Mesenchymal stem cell (in vitro differentiated cells and primary cell): ENCODE measurements at places on chromosomes 16 and 17.

DNA sequence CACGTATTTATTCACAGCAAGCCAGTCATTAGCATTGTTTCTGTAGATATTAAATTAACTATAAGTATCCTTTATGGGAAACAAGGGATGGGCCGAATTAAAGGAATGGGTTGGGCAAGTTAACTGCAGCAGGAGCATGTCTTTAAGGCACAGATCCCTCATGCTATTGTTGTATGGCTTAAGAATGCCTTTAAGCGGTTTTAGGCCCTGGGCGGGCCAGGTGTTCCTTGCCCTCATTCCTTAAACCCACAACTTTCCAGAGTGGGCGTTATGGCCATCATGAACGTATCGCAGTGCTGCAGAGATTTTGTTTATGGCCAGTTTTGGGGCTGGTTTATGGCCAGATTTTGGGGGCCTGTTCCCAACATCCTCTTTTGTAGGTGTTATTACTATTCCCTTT, 9.1 kb downstream of the PHKB start:
- no peaks in the 10 kb centered on the region for H3K36me3 ChIP-seq
- no peak overlapping the region for H3K4me3 ChIP-seq
- no peak for DNase-seq

GRCh38 chr17:6811510-6811909, 20.0 kb downstream of the TEKT1 start:
- no peaks in the 10 kb centered on the region for H3K4me1 ChIP-seq
- H3K27me3 ChIP-seq: no peaks in the 10 kb centered on the region
- H3K27ac ChIP-seq: no peak overlapping the region
- no peaks in the 10 kb centered on the region for H3K36me3 ChIP-seq
- H3K4me3 ChIP-seq: no peak overlapping the region

DNA sequence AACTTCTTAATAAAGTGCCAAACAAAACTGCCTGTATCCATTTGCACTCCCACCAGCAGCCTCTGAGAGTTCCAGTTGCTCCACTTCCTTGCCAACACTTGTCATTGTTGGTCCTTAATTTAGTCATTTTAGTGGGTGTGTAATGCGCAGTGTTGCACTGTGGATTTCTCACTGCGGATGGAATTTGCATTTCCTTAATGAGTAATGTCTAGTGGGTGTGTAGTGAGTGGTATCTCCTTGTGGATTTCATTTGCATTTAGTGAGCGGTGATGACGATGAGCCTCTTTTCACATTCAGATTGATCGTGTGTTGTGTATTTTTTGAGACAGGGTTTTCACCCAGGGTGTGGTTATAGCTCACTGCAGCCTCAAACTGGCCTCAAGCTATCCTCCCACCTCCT, 4.1 kb upstream of the MSLN start:
- H3K4me3 ChIP-seq: no peak overlapping the region
- H3K36me3 ChIP-seq: no peaks in the 10 kb centered on the region

GRCh38 chr16:51343411-51343810, 192.3 kb upstream of the SALL1 start:
- no peak overlapping the region for H3K27ac ChIP-seq
- H3K27me3 ChIP-seq: no peaks in the 10 kb centered on the region
- no peak overlapping the region for H3K4me3 ChIP-seq
- no peaks in the 10 kb centered on the region for H3K36me3 ChIP-seq
- no peaks in the 10 kb centered on the region for H3K4me1 ChIP-seq

GRCh38 chr17:61253362-61253761, 146.3 kb upstream of the TBX2 start:
- H3K4me1 ChIP-seq: peaks cover 3% of the 10 kb centered on the region
- H3K4me3 ChIP-seq: no peak overlapping the region
- H3K27me3 ChIP-seq: no peaks in the 10 kb centered on the region
- no peak for DNase-seq

GRCh38 chr16:90002759-90003158, 16.5 kb downstream of the DBNDD1 start:
- H3K36me3 ChIP-seq: peaks cover 27% of the 10 kb centered on the region
- H3K27ac ChIP-seq: no peak overlapping the region
- peaks cover 3% of the 10 kb centered on the region for H3K4me1 ChIP-seq
- DNase-seq: no peak
- no peaks in the 10 kb centered on the region for H3K27me3 ChIP-seq
- H3K4me3 ChIP-seq: no peak overlapping the region

GRCh38 chr17:40301315-40301714, 7.7 kb upstream of the RARA start:
- H3K36me3 ChIP-seq: peaks cover 17% of the 10 kb centered on the region
- H3K4me3 ChIP-seq: no peak overlapping the region
- DNase-seq: no peak
- H3K27me3 ChIP-seq: no peaks in the 10 kb centered on the region
- no peak overlapping the region for H3K27ac ChIP-seq
- peaks cover 10% of the 10 kb centered on the region for H3K4me1 ChIP-seq

DNA sequence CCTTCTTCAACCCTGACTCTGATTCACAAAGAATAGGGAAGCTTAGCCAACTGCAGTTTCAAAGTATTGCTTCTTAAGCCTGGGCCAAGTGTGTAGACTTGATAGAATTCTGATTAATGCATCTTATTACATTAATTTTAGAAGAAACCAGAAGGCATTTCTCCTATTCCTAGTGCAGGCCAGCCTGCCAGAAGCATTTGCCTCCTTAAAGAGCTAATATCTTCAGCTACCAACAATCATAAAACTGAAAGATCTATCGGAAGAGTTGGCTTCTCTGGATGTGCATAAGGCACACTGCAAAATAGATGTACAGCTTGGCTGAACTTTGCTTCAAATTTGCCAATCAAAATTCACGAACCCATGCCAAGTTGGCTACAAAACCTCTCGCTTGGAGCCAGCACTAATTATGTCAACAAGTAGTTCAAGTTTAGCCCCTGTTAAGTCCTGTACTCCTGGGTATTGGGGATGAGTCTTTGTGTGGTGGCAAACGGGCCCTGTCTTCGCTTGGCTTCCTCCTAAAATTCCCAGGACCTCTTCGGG, 717.8 kb downstream of the WWOX start:
- H3K4me3 ChIP-seq: no peak overlapping the region
- DNase-seq: no peak
- H3K4me1 ChIP-seq: no peaks in the 10 kb centered on the region
- no peaks in the 10 kb centered on the region for H3K27me3 ChIP-seq
- no peak overlapping the region for H3K27ac ChIP-seq
- H3K36me3 ChIP-seq: no peaks in the 10 kb centered on the region

- no peak overlapping the region for H3K4me3 ChIP-seq
- DNase-seq: no peak
- H3K4me1 ChIP-seq: peaks cover 14% of the 10 kb centered on the region
- no peak overlapping the region for H3K27ac ChIP-seq
- no peaks in the 10 kb centered on the region for H3K27me3 ChIP-seq
Observed at GRCh38 chr17:68182011-68182306, 65.9 kb upstream of the AMZ2 start.

- no peak overlapping the region for H3K27ac ChIP-seq
- H3K4me1 ChIP-seq: peaks cover 38% of the 10 kb centered on the region
- DNase-seq: peak; percentile 36
- H3K27me3 ChIP-seq: no peaks in the 10 kb centered on the region
Observed at GRCh38 chr16:89696670-89697128, 4.8 kb downstream of the SPATA2L start.

- no peaks in the 10 kb centered on the region for H3K27me3 ChIP-seq
- DNase-seq: peak; percentile 73
- peak overlapping the region; percentile 30 for H3K27ac ChIP-seq
- H3K36me3 ChIP-seq: peaks cover 19% of the 10 kb centered on the region
- H3K4me1 ChIP-seq: peaks cover 28% of the 10 kb centered on the region
- H3K4me3 ChIP-seq: peak overlapping the region; percentile 84
Observed at GRCh38 chr16:88812513-88813268, 963 bp upstream of the APRT start.

- H3K27me3 ChIP-seq: no peaks in the 10 kb centered on the region
- no peak for DNase-seq
- peaks cover 14% of the 10 kb centered on the region for H3K4me1 ChIP-seq
- H3K36me3 ChIP-seq: peaks cover 41% of the 10 kb centered on the region
- H3K4me3 ChIP-seq: no peak overlapping the region
Observed at GRCh38 chr17:601926-602303, 112.7 kb downstream of the VPS53 start.

- peaks cover 65% of the 10 kb centered on the region for H3K4me1 ChIP-seq
- H3K36me3 ChIP-seq: peaks cover 43% of the 10 kb centered on the region
- peak overlapping the region; percentile 97 for H3K4me3 ChIP-seq
- no peaks in the 10 kb centered on the region for H3K27me3 ChIP-seq
- H3K27ac ChIP-seq: peak overlapping the region; percentile 56
Observed at GRCh38 chr16:2152695-2153506, 2.7 kb upstream of the TRAF7 start.

DNA sequence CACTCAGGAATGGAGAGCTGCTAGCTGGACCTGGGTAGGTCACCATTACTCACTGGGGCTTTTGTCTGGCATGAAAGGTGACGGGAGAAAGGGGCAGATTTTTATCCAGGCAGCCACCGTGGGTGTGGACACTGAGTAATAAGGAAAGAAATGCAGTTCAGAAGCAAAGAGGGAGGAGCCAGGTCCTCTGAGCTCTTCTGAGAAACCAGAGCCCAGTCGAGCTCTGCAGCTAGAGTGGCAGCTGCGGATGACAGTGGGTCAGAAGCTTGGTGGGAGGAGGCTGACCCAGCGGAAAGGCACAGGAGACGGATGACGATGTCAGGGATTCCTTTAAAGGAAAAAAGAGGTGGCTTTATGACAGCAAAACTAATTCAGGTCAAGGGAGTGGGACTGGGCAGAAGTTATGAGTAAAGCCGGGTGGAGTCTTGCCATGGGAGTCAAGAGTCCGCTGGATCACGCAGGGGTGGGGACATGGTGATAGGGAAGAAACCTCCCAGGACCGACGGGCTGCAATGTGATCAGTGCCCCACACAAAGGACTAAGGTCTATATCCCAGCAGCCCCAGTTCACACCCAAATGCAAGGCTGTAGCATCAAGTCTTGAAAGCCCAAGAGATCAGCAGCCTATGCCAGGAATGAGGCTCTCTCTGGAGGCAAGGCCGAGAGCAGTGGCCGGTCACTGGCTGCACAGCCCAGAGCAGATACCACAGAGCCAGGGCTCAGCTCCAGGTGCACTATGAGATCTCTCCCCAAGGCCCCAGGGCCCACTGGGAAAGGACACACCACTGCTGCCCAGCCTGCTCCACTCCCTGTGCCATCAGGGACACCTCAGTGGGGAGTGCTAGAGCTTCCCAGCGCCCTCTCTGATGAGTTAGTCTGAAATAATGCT, 6.3 kb upstream of the MNT start:
- no peak overlapping the region for H3K4me3 ChIP-seq
- DNase-seq: peak; percentile 97
- H3K4me1 ChIP-seq: peaks cover 25% of the 10 kb centered on the region
- peaks cover 6% of the 10 kb centered on the region for H3K36me3 ChIP-seq
- H3K27me3 ChIP-seq: no peaks in the 10 kb centered on the region

DNA sequence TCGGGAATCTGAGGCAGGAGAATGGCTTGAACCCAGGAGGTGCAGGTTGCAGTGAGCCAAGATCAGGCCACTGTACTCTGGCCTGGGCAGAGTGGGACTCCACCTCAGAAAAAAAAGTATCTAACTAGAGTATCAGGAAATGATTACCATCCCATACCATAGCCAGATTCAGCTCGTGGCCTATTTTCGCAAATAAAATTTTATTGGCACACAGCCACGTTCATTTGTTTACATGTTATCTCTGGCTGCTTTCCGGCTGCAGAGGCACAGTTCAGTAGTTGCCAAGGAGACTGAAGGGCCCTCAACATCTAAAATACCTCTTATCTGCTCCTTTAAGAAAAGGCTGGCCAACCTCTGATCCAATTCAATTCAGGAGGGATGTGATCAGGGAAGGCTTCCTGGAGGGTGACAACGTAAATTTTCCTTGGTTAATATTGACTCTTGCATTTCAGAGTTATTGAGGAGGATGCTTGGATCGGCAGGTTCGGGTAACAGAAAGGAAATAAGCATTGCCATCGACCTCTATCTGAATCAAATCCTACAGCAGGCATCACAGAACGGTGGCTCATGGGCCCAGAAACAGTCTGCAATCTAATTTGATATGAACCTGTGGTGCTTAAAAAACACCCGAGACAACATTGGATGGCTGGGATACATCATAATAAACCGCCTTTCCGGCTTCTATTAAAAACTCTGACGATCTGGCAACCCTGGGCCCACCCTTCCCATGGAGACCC, 73.8 kb downstream of the XYLT1 start:
- H3K36me3 ChIP-seq: no peaks in the 10 kb centered on the region
- H3K27me3 ChIP-seq: no peaks in the 10 kb centered on the region
- DNase-seq: no peak
- H3K4me3 ChIP-seq: no peak overlapping the region

- peaks cover 89% of the 10 kb centered on the region for H3K36me3 ChIP-seq
- no peak overlapping the region for H3K4me3 ChIP-seq
- DNase-seq: no peak
- no peaks in the 10 kb centered on the region for H3K27me3 ChIP-seq
Observed at GRCh38 chr17:60451965-60452364, 29.7 kb downstream of the CHCT1 start.

GRCh38 chr17:64250233-64250835, 12.7 kb downstream of the TEX2 start:
- DNase-seq: no peak
- H3K27me3 ChIP-seq: no peaks in the 10 kb centered on the region
- H3K4me1 ChIP-seq: peaks cover 4% of the 10 kb centered on the region
- no peaks in the 10 kb centered on the region for H3K36me3 ChIP-seq
- H3K27ac ChIP-seq: no peak overlapping the region
- no peak overlapping the region for H3K4me3 ChIP-seq

DNA sequence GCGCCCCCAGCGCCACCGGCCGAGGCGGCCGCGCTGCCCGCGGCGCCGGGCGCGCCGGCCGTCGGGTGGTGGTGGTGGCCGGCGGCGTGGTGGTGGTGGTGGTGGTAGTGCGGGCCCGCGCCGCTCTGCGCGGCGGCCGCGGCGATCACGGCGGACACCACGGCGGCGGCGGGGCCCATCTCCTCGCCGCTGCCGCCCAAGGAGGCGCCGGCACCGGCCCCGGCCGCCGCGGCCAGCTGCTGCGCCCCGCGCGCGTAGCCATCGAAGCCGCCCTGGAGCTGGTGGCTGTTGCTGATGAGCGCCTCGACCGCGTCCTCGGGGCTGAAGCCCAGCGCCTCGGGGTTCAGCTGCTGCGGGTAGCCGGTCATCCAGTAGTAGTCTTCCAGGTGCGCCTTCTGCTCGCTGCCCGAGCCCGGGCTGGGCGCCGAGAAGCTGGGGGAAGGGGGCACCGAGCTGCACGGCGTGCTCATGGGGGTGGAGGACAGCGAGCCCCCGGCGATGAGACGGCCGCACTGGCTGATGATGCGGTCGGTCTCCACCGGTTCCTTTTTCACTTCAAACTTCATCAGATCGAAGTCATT, 1.2 kb downstream of the MAF start:
- H3K27ac ChIP-seq: peak overlapping the region; percentile 72
- DNase-seq: no peak
- H3K4me1 ChIP-seq: peaks cover 1% of the 10 kb centered on the region
- H3K27me3 ChIP-seq: no peaks in the 10 kb centered on the region
